Nasal cavity respiratory epithelium epithelial cell of viscerocranial mucosa (primary cell): ENCODE measurements at places on chromosomes 4 and X. TPM values are rescaled to one million over a fixed set of nuclear protein-coding genes. Genes with fewer than 3 reads are reported as not detected.

PLS3 gene
- total RNA-seq: 274 and 307 TPM in 2 replicates

MECP2 gene
- total RNA-seq: 18.1 and 22.6 TPM in 2 replicates

ADAMTS3 gene
- 0.78 and 1.0 TPM in 2 replicates for total RNA-seq

CXCL8 gene
- total RNA-seq: 8.5 and 29.0 TPM in 2 replicates

ARX gene
- not detected in 2 replicates for total RNA-seq

NPY2R gene
- total RNA-seq: not detected in 2 replicates

MSX1 gene
- under 0.01 and 3.8 TPM in 2 replicates for total RNA-seq

SORCS2 gene
- total RNA-seq: under 0.01 and 0.93 TPM in 2 replicates

GPR78 gene
- total RNA-seq: 0.07 TPM in 1 of 2 replicates, not detected in the other

PDLIM3 gene
- 0.68 and 0.71 TPM in 2 replicates for total RNA-seq

SULT1B1 gene
- under 0.01 and 0.28 TPM in 2 replicates for total RNA-seq

PABPC1L2A gene
- total RNA-seq: not detected in 2 replicates

AMOT gene
- under 0.01 and 1.1 TPM in 2 replicates for total RNA-seq

PLP1 gene
- total RNA-seq: not detected in 2 replicates

PAGE2 gene
- total RNA-seq: not detected in 2 replicates

TKTL2 gene
- total RNA-seq: not detected in 2 replicates

CT45A1 gene
- total RNA-seq: not detected in 2 replicates

ZCCHC18 gene
- not detected in 2 replicates for total RNA-seq

GLRA2 gene
- not detected in 2 replicates for total RNA-seq

MTNR1A gene
- under 0.01 and 0.07 TPM in 2 replicates for total RNA-seq

PDE5A gene
- 6.5 and 9.5 TPM in 2 replicates for total RNA-seq

USP51 gene
- under 0.01 and 0.85 TPM in 2 replicates for total RNA-seq

GYPB gene
- total RNA-seq: not detected in 2 replicates

GPRASP1 gene
- 0.34 and 1.3 TPM in 2 replicates for total RNA-seq

TMSB15C gene
- 0.68 and 1.9 TPM in 2 replicates for total RNA-seq

CENPI gene
- total RNA-seq: 1.1 and 1.7 TPM in 2 replicates

WDR44 gene
- total RNA-seq: 11.3 and 20.3 TPM in 2 replicates

SPANXB1 gene
- not detected in 2 replicates for total RNA-seq

GUCY1B1 gene
- 1.4 and 2.7 TPM in 2 replicates for total RNA-seq
